ENCODE measurements at places on chromosomes 2 and 18.

DNA sequence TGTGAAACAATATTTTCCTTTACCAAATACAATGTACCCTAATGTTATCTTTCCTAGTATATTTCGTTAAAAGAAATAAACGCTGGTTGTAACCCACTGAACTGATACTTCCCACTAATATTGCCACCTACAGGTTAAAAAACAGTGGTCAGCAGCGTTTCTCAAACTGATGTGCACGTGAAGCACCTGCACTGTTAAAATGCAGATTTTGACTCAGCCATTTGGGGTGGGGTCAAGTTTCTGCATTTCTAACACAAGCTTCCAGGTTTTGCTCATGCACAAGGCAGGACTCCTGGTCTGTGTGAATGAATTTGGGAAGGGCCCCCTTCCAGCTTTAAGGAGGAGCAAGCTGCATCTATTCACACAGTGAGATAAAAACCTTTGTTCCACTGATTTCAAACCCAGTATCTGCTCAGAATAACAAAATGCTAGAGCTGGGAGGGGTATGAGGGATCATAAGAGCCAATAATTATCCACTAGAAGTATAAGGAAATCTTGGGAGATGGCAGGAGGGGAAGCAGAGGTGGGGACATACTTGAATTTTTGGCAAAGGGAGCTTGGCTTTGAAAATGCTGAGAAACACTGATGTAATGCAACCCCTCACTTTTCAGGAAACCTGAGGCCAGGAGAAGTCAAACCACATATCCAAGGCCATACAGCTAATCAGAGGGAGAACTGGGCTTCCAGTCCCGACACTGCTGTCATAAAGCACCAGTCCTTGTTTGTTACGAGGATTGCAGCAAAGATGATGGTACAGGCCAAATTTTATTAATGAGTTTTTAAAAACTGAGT is 116.2 kb downstream of the RBMS1 start:
- no peak for DNase-seq

GRCh38 chr18:9273221-9273620 is 61.4 kb upstream of the TWSG1 start:
- DNase-seq = no peak

- DNase-seq = no peak
These were observed 93.4 kb downstream of the PPP1R1C start for GRCh38 chr2:182078988-182079602.

GRCh38 chr2:32425719-32426141 is 68.9 kb downstream of the BIRC6 start:
- no peak for DNase-seq

- no peak for DNase-seq
These were observed 64.6 kb downstream of the CD226 start for GRCh38 chr18:69882965-69883668.

GRCh38 chr18:13378150-13378549 is 159.6 kb downstream of the LDLRAD4 start:
- no peak for DNase-seq

GRCh38 chr2:12436935-12437561 is 279.7 kb upstream of the TRIB2 start:
- DNase-seq = no peak

DNA sequence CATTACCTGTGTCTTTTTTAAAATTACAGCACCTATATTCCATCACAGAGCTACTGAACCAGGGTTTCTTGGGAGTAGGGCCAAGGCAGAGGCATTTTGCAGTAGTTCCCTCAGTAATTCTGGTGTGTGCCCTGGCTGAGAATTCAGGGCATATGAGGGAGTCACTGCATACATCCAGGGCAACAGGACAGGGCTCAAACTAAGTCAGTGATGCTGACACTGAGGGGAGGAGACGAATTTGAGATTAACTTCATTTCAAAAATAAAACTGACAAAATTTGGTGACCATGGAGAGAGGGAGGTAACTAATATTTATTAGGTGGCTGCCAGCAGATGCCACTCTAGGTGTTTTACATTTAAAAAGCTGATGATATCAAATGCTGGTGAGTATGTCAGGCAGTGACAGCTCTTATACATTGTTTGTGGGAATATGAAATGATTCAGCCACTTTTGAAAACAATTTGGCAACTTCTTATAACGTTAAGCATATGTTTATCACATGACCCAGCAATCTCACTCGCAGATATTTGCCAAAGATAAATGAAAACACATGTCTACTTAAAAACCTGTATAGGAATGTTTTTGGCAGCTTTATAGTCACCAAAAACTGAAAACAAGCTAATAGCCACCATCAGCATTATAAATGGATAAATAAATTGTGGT is 20.3 kb downstream of the STRADB start:
- no peak for DNase-seq

- DNase-seq = peak; percentile 21
These were observed 181.0 kb upstream of the CDH2 start for GRCh38 chr18:28357766-28358401.

GRCh38 chr2:236602678-236603077 is 33.1 kb downstream of the ACKR3 start:
- no peak for DNase-seq

DNA sequence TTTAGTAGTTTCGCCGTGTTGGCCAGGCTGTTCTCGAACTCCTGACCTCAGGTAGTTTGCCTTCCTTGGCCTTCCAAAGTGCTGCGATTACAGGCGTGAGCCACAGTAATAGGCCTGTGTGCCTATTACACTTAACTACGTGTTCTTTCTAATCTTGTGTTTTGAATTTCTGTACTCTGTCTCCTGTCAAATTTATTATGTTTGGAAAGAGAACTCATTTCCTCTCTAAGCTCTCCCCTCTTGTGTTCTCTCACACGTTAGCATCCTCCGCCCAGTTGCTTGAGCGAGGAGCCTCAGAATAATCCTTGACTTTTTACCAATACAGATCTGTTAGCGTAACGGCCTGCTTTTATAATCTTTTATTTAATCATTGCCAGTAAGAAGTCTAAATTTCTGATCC is 3.7 kb downstream of the ATG16L1 start:
- DNase-seq = no peak

DNA sequence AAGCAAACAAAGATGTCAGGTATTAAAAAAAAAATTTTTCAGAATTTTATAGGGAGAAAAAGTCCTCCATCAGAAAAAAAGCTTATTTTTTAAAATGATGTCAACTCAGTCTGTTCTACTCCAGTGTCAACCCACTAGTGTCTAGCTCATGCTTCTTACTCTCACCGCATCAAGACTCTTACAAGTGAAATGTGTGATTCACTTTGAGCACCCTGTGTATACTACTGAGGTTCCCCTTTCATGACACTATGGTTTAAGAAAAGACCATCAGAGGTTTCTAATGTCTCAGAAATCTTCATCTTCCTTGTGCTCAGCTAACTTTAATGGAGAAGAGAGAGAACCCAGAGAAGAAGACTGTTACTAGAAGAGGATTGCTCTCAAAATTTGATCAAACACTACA is 43.4 kb downstream of the FEZ2 start:
- peak; percentile 64 for DNase-seq

GRCh38 chr2:119517433-119517832 is 6.8 kb downstream of the SCTR start:
- DNase-seq = peak; percentile 8

DNA sequence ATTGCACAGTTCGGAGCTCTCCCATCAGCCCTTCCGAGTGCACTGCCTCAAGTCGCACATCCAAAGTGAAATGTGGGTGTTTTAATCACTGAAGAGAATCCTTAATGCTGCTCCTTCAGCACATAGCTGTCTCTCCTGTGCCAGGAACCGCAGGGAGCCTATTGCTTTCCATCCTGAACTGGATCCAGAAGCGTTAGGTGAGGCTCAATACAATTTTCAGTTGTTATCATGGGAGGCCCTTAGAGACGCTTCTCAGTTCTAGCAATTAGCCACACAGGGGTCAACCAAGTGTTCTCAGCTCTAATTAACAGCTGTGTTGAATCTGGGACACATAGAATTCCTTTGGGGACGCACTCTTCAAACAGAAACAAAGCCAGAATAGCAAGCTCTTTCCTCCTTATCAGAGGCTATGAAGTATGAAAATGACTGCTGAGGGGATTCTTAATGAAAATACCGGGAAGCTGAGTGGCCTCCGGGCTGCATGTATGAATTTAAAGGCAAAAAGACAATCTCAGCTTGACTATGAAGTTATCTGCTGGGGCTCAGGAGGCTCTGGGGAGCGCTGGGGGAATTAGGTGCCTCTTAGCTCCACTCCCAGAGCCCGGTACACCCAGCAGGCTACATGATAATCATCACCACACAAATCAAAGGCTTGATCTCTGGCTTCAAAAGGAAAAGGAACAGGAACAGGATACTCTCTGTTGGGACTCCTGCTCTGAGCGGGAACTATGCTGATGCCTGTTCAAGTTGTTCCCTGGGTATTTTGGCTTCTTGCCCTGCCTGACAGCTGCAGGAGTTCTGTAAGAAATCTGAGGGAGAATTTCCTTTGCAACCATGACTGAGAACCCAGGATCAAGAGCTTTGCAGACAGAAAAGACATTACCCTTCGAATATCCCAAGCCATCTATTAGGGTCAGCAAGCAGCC is 55.4 kb upstream of the NCOA1 start:
- no peak for DNase-seq

DNA sequence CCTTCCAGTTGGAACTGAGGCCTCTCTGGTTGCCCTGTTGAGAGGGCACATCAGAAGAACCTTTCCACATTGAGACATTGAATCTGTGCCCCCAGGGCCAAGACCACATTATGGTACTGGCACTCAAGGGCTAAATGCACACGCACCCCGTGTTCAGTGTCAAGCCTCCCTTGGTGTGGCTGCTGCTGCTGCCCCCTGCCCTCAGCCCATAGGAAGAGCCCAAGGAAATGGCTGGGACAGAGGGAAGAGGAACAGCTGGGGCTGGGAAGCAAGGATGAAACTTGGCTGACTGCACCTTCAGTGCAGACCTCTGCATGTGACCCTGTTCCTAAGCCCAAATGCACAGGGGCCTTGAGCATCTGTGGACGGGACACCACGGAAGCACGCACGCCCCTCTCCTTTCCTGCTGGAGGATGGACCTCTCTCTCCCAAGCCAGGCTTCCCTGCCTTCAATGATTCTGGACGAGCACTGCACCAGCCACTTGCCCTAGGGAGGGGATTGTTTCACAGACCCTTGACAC is 40.2 kb downstream of the NIFK start:
- DNase-seq = no peak

GRCh38 chr2:240464514-240465241 is 29.2 kb downstream of the GPC1 start:
- no peak for DNase-seq

- DNase-seq = no peak
These were observed 124.1 kb upstream of the SLC38A11 start for GRCh38 chr2:165079432-165079831.

DNA sequence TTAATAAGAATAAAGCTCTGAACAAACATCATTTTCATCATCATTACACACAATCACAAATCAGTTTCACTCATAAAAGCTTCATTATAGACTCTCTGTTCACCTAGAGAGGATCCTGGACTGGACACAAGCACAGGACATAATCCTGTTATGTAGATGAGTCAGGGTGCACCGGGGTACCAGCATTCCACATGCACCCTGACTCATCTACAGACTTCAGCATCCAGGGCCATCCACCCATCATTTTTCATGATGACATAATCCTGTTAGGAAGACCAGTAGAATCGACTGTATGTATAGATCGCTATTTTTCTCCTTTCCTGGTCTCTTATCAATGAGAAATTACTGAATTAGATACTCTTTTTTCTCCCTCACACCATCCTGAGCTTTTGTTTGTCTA is 73.7 kb upstream of the PIK3C3 start:
- DNase-seq = peak; percentile 57

DNA sequence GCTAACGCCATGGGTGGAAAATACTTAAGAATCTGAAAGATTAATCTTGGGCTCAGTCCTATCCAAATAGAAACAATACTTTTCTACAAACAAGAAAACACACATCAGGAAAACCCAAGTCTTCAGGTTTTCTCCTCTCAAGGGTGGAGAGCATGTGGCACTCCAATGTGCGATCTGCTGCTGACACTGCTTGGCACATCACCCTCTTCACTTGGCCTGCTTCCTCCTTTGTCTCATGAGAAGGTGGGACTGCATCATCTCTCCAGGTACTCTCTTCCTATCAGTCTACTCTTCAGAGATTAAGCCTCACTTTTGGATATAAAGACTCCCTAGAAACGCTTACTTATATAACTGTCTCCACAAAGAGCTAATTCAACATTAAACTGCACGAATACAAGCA is 26.4 kb downstream of the HDLBP start:
- no peak for DNase-seq

- peak; percentile 14 for DNase-seq
These were observed 28.4 kb downstream of the NRXN1 start for GRCh38 chr2:51003345-51004192.

DNA sequence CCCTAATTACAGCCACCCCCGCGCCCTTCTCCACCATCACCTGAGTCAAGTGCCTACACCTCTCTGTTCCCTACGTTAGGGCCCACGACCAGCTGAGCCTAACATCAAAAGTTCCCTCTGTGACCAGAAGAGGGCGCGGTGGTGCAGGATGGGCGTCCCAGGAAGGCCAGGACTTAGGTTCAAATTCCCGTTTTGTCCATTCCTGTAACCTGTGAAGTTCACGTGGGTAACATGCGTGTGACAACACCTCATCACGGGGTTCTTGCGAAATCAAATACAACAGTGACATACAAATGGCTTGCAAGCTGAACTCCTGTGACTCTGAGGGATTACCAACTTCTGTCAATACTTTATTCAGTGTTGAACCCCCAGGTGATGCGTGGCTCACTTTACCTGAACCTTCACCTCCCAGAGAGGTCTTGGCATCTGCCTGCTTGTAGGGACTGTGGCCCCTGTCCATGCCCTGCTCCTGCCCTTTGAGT is 207.9 kb downstream of the ARL4C start:
- DNase-seq = peak; percentile 43

DNA sequence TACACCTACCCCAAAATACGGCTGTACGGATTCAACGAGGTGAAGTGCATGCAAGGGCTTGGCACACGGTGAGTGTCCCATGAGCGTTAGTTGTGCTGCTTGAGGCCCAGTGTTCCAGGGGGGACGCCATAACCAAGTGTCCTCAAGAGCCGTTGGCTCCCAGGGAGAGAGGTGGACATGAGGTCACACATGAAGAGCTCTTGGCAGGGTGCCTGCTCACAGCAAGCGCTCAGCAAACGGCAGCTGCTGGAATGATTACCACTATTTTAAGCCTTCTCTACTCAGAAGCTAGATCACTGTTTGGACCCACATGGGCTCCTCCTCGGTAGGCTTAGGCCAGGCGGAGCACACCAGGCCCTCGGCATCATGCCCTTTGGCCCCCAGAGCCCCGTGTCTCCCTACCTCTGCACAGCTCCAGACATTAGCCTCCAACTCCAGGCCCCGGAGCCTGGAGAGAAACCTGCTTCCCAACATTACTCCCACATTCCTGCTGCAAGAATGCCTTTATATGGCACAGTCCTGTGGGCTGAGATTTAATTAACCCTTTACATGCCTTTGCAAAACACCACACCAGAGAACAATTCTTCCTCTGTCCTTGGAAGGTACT is 68.4 kb upstream of the PPP1CB start:
- no peak for DNase-seq
